ENCODE measurements at places on chromosomes 4 and X. TPM values are rescaled to one million over a fixed set of nuclear protein-coding genes. Genes with fewer than 3 reads are reported as not detected.

DNA sequence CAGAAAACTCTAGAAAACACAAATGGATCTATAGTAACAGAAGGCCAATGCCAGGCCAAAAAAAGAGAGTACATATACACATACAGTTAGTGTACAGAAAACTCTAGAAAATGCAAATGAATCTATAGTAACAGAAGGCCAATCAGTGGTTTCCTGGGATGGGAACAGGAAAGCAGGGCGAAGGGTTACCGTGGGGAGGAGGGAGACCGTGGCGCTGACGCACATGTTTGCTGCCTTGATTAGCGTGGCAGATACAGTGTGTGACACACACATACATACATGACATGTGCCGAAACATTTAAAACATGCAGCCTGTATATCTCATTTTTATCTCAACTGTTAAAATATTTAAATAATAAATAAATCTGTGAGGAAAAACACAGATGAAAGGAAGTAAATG lies 14.7 kb downstream of the GAK start:
- no peaks in the 10 kb centered on the region for H3K4me1 ChIP-seq
- H3K27ac ChIP-seq: no peak overlapping the region
- no peak for DNase-seq

- no peak overlapping the region for H3K27ac ChIP-seq
- no peaks in the 10 kb centered on the region for H3K36me3 ChIP-seq
- no peaks in the 10 kb centered on the region for H3K4me1 ChIP-seq
- DNase-seq: no peak
- H3K27me3 ChIP-seq: no peaks in the 10 kb centered on the region
Observed at GRCh38 chr4:182206266-182206665, 36.9 kb upstream of the TENM3 start.

Gene MAGEC1
- not detected for total RNA-seq

GRCh38 chr4:152983774-152984411 lies 47.8 kb downstream of the FHDC1 start:
- no peak for DNase-seq
- no peak overlapping the region for H3K27ac ChIP-seq
- H3K36me3 ChIP-seq: no peaks in the 10 kb centered on the region
- H3K27me3 ChIP-seq: no peaks in the 10 kb centered on the region
- no peak overlapping the region for H3K4me3 ChIP-seq

Gene CD40LG
- 0.29 TPM for total RNA-seq

GRCh38 chrX:105488716-105489115 lies 268.2 kb upstream of the TEX13A start:
- peaks cover 10% of the 10 kb centered on the region for H3K27me3 ChIP-seq
- no peak for DNase-seq
- no peaks in the 10 kb centered on the region for H3K36me3 ChIP-seq
- no peak overlapping the region for H3K27ac ChIP-seq
- H3K4me1 ChIP-seq: no peaks in the 10 kb centered on the region

Gene PDZD4
- total RNA-seq: 2.9 TPM

DNA sequence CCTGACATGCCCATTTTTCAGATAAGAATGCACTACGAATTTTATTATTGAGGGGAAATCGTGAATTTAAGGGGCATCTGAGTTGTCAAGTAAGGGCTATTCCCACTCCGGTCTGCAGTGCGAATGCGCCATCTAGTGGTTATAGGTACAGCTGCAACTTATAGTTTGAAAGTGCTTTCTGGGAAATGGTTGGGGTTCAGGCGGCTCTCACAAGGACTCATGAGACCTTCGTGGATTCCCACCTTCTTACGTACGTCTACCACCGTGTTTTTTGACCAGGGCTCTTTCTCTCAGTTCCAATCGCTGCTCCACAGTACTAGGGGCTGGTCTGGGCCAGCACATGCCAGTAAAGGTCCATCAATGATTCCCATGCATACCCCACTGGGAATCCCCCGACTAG lies 12.3 kb downstream of the MSL3 start:
- no peak overlapping the region for H3K27ac ChIP-seq
- H3K4me1 ChIP-seq: no peaks in the 10 kb centered on the region
- H3K4me3 ChIP-seq: no peak overlapping the region
- peaks cover 3% of the 10 kb centered on the region for H3K36me3 ChIP-seq

GRCh38 chr4:155758481-155759371 lies at the start of gene GUCY1B1:
Gene GUCY1B1, plus strand, starts transcription at chr4:155759021. Its CDS starts 120 bp downstream, at chr4:155759141.
- DNase-seq: peak; percentile 83
- H3K4me3 ChIP-seq: peak within 1 kb of the TSS; percentile 50
- no peaks in the 10 kb centered on the region for H3K36me3 ChIP-seq
- peak within 1 kb of the TSS; percentile 91 for H3K27ac ChIP-seq

Gene NKX3-2
- not detected for total RNA-seq

GRCh38 chr4:3212391-3213105 lies 36.4 kb upstream of the MSANTD1 start:
- no peaks in the 10 kb centered on the region for H3K27me3 ChIP-seq
- no peak overlapping the region for H3K27ac ChIP-seq
- peaks cover 4% of the 10 kb centered on the region for H3K36me3 ChIP-seq
- H3K4me1 ChIP-seq: no peaks in the 10 kb centered on the region
